ENCODE measurements at places on chromosomes 12 and 14.

- DNase-seq, result no peak
- no peaks in the 10 kb centered on the region for H3K27me3 ChIP-seq
- no peak overlapping the region for H3K4me3 ChIP-seq
These were observed 70.6 kb downstream of the NOC4L start for GRCh38 chr12:132214891-132215290.

GRCh38 chr12:42923583-42923982 is 334.0 kb upstream of the PRICKLE1 start:
- no peak for DNase-seq
- no peaks in the 10 kb centered on the region for H3K27me3 ChIP-seq
- H3K36me3 ChIP-seq, result no peaks in the 10 kb centered on the region
- H3K4me3 ChIP-seq, result no peak overlapping the region

DNA sequence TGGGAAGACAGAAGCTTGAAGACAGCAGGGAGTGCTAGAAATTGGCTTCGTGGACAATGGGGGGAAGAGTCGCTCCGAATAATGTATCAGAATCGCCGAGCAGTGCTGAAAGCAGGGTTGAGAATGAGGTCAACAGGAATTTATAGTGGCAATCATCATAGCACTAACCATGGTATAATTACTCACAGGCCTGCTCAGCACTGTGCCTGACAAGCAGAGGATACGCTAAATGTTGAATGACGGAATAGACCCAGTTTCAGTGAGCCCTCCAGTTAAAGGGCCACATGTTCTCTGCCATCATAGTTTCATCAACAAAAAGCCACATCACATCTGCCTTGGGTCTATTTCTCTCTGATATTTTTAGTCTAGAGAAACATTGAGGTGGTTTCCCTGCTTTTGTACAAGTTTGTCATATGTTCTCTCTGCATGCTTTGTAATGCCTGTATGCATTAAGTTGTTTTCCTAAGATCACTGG is 130.3 kb upstream of the EGLN3 start:
- H3K27me3 ChIP-seq, result no peaks in the 10 kb centered on the region
- peaks cover 9% of the 10 kb centered on the region for H3K4me1 ChIP-seq
- H3K27ac ChIP-seq, result no peak overlapping the region
- H3K36me3 ChIP-seq, result no peaks in the 10 kb centered on the region

- no peak for DNase-seq
- no peaks in the 10 kb centered on the region for H3K4me1 ChIP-seq
- no peak overlapping the region for H3K4me3 ChIP-seq
- H3K27me3 ChIP-seq, result no peaks in the 10 kb centered on the region
- peaks cover 65% of the 10 kb centered on the region for H3K36me3 ChIP-seq
These were observed 41.3 kb downstream of the CCNK start for GRCh38 chr14:99522457-99522891.

- no peak for DNase-seq
- H3K36me3 ChIP-seq, result no peaks in the 10 kb centered on the region
- H3K4me1 ChIP-seq, result no peaks in the 10 kb centered on the region
- no peaks in the 10 kb centered on the region for H3K27me3 ChIP-seq
- no peak overlapping the region for H3K27ac ChIP-seq
These were observed 41.1 kb downstream of the BBS10 start for GRCh38 chr12:76307083-76307482.

GRCh38 chr12:113204804-113205203 is 16.5 kb upstream of the TPCN1 start:
- H3K4me3 ChIP-seq, result no peak overlapping the region
- no peaks in the 10 kb centered on the region for H3K36me3 ChIP-seq
- DNase-seq, result no peak
- no peak overlapping the region for H3K27ac ChIP-seq
- no peaks in the 10 kb centered on the region for H3K4me1 ChIP-seq

DNA sequence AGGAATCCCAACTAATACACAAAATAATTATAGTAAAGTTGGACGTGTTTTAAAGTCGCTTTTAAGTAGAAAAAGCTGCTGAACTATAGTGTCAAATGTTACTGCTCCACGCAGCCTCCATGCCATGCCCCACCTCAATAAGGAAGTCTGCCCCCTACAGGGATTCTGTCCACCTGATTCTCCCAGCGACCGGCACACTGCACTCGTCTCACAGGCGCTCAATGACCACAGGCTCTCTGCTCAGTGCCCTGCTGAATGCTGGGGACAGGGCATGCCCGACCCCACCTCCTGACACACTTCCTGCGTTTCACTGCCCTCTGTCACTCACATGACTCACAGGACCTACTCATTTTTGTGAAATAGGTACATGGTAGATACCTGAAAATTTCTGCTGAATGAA is 48.9 kb downstream of the BDKRB1 start:
- DNase-seq, result no peak
- peaks cover 23% of the 10 kb centered on the region for H3K36me3 ChIP-seq
- no peak overlapping the region for H3K27ac ChIP-seq

GRCh38 chr12:7130701-7131501 is 730 bp downstream of the CLSTN3 start:
- H3K36me3 ChIP-seq, result no peaks in the 10 kb centered on the region
- H3K27me3 ChIP-seq, result no peaks in the 10 kb centered on the region
- H3K4me1 ChIP-seq, result no peaks in the 10 kb centered on the region

DNA sequence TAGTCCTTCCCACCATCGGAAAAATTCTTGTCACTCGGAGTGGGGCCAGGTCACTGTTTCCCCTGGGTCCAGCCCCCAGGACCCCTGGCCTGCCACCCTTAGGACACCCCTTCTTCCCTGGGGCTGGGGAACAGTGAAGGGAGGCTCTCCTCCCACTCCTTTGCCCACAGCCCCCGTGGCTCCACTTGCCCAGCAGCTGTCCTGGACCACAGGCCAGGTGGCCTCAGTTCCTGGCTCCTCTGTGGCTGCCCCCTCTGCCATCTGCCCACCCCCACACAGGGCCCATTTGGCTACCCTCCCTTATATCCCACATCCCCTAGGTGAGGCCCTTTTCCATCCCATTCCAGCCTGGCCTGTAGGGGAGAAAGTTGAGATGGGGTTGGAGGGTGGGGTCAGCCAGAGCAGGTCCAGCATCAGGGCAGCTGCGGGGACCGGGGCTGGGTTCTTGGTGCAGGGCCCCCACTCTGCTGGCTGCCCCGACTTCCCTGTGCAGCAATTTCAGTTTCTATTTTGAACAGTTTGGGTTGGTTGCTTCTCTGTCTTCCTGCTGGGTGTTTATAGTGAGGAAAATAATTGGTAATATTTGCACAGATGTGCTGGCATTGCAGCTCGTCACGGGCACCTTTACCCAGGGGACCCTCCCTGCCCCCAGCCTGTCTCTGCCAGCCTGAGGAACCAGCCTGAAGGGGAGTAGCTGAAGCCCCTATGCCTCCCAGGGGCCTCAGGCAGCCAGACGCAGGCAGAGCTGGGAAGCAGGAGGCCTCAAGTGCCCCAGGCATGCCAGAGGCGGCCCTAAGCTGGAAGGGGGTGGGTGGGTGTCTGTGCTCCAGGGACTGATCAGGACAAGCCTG is 23.4 kb downstream of the SYNDIG1L start:
- H3K27me3 ChIP-seq, result peaks cover 3% of the 10 kb centered on the region
- no peak overlapping the region for H3K27ac ChIP-seq
- H3K36me3 ChIP-seq, result no peaks in the 10 kb centered on the region
- H3K4me3 ChIP-seq, result no peak overlapping the region

DNA sequence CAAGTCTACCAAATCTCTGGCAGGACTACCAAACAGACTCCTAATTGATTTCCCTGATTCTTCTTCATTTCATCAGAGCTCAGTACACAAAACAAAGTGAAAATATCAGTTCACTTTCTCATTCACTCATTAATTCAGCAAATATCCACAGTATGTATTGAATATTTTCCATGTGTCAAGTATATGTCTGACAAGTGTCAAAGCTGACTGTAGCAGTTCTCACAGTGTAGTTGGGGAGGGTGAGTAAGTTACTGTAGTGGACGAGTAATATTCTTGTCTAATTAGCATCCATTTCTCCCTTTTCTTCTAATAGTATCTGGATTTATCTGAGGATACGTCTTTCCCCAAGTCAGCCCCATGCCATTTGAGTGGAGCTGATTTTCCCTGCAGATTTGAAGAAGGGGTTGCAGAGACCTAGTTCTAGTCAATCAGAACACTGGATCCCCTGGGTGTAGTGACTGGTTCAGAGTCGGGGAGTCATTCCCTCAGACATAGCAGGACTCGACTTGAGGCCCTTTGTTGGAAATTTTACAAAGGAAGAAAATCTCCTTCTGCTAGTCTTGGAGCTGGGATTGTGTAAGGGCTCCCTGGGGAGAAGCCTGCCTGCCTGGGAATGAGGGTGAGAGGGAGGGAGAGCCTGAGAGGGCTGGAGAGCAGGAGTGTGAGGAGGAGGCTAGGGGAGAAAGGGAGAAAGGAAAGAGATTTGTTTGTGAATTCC is 51.4 kb downstream of the GRIP1 start:
- no peak overlapping the region for H3K4me3 ChIP-seq
- H3K27me3 ChIP-seq, result no peaks in the 10 kb centered on the region
- H3K27ac ChIP-seq, result no peak overlapping the region
- no peaks in the 10 kb centered on the region for H3K36me3 ChIP-seq
- H3K4me1 ChIP-seq, result no peaks in the 10 kb centered on the region

- no peaks in the 10 kb centered on the region for H3K4me1 ChIP-seq
- H3K27ac ChIP-seq, result peak within 1 kb of the TSS; percentile 68
- no peaks in the 10 kb centered on the region for H3K27me3 ChIP-seq
- DNase-seq, result peak; percentile 82
- no peaks in the 10 kb centered on the region for H3K36me3 ChIP-seq
These were observed at the start of gene RNU6-7 for GRCh38 chr14:32201816-32202490. Gene RNU6-7, plus strand, starts transcription at chr14:32202045.

- H3K4me3 ChIP-seq, result no peak overlapping the region
- H3K27ac ChIP-seq, result no peak overlapping the region
- peaks cover 4% of the 10 kb centered on the region for H3K4me1 ChIP-seq
These were observed 2.0 kb upstream of the OAS3 start for GRCh38 chr12:112936264-112936663.

DNA sequence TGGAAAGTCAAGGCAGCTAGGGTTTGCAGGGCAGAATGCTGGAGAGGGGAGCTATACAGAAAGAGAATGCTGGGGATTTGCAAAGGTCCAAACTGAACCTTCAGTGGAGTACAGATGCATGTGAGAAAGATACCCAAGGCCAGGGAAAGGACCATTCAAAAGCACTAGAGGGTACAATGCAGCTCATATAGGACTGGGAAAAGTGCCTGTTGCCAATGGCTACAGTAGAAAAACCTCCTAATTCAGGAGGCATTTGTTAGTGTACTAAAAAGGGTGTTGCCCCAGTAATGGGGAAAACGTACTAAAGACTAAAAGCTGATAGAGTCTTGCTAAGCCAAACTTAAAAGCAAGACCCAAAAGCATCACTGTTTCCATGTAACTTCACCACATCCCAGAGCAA is 30.1 kb downstream of the E2F7 start:
- peaks cover 6% of the 10 kb centered on the region for H3K36me3 ChIP-seq
- no peak overlapping the region for H3K27ac ChIP-seq
- H3K27me3 ChIP-seq, result no peaks in the 10 kb centered on the region
- no peak for DNase-seq

DNA sequence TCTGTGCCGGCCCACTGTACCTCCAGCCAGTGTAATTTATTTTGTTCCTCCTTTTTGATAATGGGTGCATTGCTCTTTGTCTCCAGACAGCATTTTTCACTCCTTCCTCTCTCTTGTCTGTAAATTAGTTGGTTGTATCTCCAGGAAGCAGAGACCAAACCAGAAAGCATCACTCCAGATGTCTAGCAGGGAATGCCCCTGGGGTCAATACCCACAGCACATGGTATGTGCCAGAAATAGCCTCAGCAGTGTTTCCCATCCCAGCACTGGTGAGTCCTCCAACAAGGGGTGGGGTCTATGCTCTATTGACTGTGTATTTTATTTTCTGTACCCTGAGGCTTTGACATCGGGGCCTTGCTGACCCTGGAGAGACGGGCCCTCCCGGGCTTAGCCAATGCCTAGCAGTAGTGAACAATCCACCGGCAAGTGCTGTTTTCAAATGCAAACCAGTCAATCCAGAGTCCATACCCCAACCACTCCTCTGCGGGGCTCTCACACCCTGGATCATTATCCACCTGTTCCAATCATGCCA is 50.2 kb upstream of the FZD10 start:
- H3K27ac ChIP-seq, result no peak overlapping the region
- no peak overlapping the region for H3K4me3 ChIP-seq
- no peaks in the 10 kb centered on the region for H3K4me1 ChIP-seq
- DNase-seq, result no peak

DNA sequence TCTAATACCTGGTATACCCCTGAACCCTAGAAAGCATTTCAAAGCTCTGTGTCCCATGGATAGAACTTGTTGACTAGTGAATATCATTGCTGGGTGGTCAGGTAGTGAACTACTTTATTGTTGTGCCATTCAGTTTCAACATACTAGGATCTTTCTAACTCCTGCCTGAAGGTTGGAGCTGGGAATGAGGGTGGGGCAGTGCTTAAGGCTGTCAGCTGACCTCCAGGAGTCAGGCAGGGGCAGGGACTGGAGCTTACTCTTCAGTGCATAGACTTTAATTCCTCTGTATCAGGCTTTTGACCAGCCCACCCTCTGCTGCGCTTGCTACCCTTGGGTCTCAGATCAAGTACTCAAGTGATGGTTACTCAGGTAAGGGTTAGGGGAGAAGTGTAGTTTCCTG is 102.6 kb upstream of the RFX4 start:
- no peaks in the 10 kb centered on the region for H3K4me1 ChIP-seq
- no peaks in the 10 kb centered on the region for H3K27me3 ChIP-seq
- no peaks in the 10 kb centered on the region for H3K36me3 ChIP-seq
- H3K4me3 ChIP-seq, result no peak overlapping the region
- peak; percentile 7 for DNase-seq

DNA sequence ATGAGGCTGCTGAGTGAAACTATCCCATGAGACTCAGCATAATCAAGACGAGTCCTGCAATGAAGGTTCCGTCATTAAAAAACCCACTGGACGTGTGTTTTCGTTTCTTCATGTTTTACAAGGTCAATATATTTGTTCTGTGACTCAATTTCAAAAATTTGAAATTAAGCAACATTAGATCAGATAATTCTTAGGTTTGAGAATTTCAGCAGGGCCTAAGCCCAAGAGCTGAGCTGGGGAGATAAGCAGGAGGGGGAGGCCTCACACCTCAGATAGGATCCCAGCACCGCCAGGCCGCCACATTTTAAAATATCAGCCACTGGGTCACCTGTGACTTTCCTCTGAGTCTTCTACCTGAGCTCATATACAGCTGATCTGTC is 13.3 kb downstream of the STX2 start:
- no peaks in the 10 kb centered on the region for H3K36me3 ChIP-seq
- peaks cover 10% of the 10 kb centered on the region for H3K4me1 ChIP-seq
- no peak overlapping the region for H3K27ac ChIP-seq

GRCh38 chr14:39576736-39577135 is 144.5 kb upstream of the FBXO33 start:
- H3K4me1 ChIP-seq, result no peaks in the 10 kb centered on the region
- no peak for DNase-seq
- no peaks in the 10 kb centered on the region for H3K27me3 ChIP-seq
- H3K27ac ChIP-seq, result no peak overlapping the region

- H3K4me1 ChIP-seq, result no peaks in the 10 kb centered on the region
- DNase-seq, result peak; percentile 18
- H3K36me3 ChIP-seq, result no peaks in the 10 kb centered on the region
- no peak overlapping the region for H3K4me3 ChIP-seq
These were observed 1004.4 kb downstream of the AACS start for GRCh38 chr12:126069549-126070165.

GRCh38 chr12:94103986-94104385 is 44.4 kb upstream of the PLXNC1 start:
- no peak overlapping the region for H3K27ac ChIP-seq
- H3K4me3 ChIP-seq, result no peak overlapping the region
- H3K4me1 ChIP-seq, result peaks cover 31% of the 10 kb centered on the region
- no peaks in the 10 kb centered on the region for H3K36me3 ChIP-seq

All from small intestine (tissue), 16 donors.